ENCODE measurements at places on chromosomes 6 and 20.

GRCh38 chr6:111576291-111576690 is 29.4 kb downstream of the TRAF3IP2 start:
- no peak for DNase-seq

- DNase-seq: no peak
Measured at GRCh38 chr20:47428851-47429336, 72.4 kb upstream of the ZMYND8 start.

- no peak for DNase-seq
Measured at GRCh38 chr6:49205526-49205925, 257.5 kb downstream of the MMUT start.

- DNase-seq: no peak
Measured at GRCh38 chr6:34560366-34561226, 4.5 kb upstream of the SPDEF start.

GRCh38 chr20:60313614-60314013 is 355.4 kb downstream of the CDH26 start:
- no peak for DNase-seq

- DNase-seq: no peak
Measured at GRCh38 chr6:89611666-89612065, 26.9 kb downstream of the LYRM2 start.

GRCh38 chr6:162088091-162088490 is 639.5 kb downstream of the PRKN start:
- no peak for DNase-seq

DNA sequence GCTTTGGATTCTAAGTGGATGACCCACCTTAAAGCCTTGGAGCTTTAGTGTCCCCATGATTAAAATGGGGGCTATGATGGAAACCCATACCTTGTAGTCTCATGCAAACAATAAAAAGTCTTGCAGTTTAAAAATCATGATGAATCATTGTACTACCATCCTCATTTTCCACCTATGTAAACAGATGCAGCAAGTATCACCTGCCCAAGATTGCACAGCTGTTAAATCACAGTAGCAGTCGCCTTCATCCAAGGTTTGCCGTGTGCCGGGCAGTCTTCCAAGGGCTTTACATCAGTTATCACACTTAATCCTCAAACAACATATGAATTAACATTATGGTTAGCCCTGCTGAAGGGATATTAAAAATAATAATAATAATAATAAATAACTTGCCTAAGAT is 210.3 kb downstream of the FOXA2 start:
- no peak for DNase-seq

- DNase-seq: no peak
Measured at GRCh38 chr6:72218125-72218524, 331.8 kb downstream of the RIMS1 start.

GRCh38 chr6:13511913-13512717 is 24.7 kb upstream of the GFOD1 start:
- DNase-seq: no peak

DNA sequence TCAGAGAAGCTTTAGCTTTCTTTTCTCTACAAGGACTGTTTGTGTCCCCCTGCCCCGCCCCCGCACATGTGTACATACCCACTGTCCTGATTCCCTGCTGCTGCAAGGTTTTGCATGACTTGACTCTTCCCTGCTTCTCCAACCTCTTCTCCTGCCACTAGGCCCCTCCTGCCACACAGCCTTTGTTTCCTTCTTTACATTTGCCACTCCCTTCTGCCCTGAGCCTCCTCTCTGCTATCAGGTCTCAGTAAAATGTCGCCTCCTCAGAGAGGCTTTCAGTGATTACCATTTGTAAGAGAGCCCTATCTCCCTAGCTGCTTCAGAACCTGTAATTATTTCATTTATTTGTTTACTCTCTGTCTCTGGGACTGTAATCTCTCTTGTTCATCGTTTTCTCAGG is 56.4 kb upstream of the VSTM2L start:
- no peak for DNase-seq

DNA sequence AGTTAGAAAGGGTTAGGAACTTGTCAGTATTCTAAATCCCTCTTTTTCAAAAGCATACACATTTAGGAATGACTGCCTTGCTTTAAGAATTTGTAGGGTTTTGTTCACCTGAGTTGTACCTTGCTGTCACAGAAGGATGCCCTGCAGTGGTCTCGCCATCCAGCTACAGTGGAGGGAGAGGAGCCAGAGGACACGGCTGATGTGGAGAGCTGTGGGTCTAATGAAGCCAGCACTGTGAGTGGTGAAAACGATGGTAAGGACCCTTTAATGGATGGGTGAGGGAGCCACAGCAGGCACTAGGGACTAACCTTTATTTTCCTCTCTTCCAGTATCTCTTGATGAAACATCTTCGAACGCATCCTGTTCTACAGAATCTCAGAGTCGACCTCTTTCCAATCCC is 69.9 kb downstream of the ASXL1 start:
- DNase-seq: no peak

DNA sequence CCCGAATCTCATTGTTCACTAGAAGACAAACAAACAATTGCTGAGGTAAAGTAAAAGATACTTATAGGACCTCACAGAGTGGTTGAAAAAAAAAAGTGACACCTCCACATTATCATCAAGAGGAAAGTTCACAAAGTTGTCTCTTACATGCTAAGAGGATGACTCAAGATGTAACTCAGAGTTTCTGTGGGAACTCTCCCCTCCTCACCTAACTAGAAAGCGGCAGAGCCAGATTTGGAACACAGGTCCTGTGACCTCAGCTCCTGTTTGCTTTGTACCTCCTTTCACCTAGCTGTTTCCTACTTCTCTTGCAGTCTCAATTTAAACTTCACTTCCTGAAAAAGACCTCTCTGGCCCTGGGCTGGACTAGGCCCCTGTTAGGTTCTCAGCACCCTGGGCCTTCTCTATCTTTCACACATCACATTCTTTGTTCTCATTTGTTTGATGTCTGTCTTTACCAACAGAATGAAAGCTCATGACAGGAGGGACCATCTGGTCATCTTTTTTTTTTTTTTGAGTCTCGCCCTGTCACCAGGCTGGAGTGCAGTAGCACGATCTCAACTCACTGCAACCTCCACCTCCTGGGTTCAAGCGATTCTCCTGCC is 60.8 kb downstream of the CD24 start:
- no peak for DNase-seq
